Colonic mucosa (tissue), 4 donors: ENCODE measurements at places on chromosomes 3 and 15. TPM values are rescaled to one million over a fixed set of nuclear protein-coding genes. Genes with fewer than 3 reads are reported as not detected.

CTXN2 gene
- total RNA-seq: 0.16 TPM

IGDCC3 gene
- total RNA-seq: 0.12 TPM

PLSCR4 gene
- 54.8 TPM for total RNA-seq

GRCh38 chr3:82939491-82940097, 1178.1 kb upstream of the GBE1 start:
- no peaks in the 10 kb centered on the region for H3K27me3 ChIP-seq
- H3K36me3 ChIP-seq: no peaks in the 10 kb centered on the region
- no peak overlapping the region for H3K4me3 ChIP-seq
- H3K4me1 ChIP-seq: no peaks in the 10 kb centered on the region

- no peaks in the 10 kb centered on the region for H3K4me1 ChIP-seq
- no peak overlapping the region for H3K4me3 ChIP-seq
- H3K27ac ChIP-seq: no peak overlapping the region
- no peaks in the 10 kb centered on the region for H3K36me3 ChIP-seq
Observed at GRCh38 chr3:85979034-85979433, 1011.9 kb downstream of the VGLL3 start.

DNA sequence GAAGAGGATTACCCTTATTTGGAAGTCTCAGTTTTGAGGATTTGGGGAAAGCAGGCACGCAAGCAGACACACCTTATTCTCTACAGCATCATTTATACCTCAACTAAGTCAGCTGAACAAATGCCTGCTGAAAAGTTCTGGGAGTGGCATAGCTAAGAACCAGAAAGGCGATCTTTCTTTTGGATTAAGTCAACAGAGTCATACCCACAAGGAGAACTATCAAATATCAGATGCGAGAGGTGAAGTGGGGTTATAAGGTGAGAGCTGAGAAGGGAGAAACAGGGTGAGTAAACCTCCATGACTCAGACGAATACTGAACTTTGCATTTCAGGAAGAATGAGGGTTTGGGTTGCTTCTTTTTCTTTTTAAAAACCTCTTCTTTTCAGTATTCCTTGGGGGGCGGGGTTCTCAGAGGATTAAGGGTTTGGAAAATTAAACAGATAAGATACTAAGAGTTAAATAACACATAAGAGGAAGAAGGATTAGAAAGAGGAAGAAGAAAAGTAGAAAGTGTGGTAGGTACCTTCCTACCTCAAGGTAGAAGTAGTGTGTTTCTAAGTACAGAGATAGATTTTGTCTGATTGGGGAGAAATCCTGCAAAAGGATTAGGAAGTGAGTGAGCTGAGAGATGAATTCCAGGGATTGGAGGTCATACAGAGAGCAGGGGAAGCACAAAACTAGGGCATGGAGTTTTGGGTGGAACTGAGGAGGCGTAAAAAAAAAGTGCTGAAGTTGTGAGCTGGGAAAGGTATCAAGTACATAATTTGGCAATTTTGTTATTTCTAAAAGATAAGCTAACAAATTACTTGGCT, 41.3 kb upstream of the ICE2 start:
- no peaks in the 10 kb centered on the region for H3K27me3 ChIP-seq
- H3K4me1 ChIP-seq: no peaks in the 10 kb centered on the region

DNA sequence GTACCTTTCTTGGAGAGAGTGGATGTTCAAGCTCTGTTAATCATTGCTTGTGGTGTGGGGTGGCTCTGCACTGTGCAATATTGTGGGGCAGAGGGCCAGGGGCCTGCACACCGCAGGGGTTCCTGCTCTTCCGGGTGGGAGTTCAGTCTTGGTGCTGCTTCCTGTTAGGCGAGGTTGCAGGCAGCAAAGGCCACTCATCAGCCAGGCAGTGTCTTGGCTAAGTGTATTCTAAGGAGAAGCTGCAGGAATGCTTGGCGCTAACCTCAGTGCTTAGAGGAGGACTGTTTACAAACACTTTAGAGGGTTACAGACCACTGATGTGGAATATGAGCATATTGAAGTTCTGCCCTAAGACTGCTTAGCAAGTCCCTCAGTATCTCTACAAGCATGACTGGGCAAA, 81.7 kb downstream of the CEP63 start:
- no peak overlapping the region for H3K27ac ChIP-seq
- no peaks in the 10 kb centered on the region for H3K36me3 ChIP-seq
- no peak for DNase-seq
- no peak overlapping the region for H3K4me3 ChIP-seq

DNA sequence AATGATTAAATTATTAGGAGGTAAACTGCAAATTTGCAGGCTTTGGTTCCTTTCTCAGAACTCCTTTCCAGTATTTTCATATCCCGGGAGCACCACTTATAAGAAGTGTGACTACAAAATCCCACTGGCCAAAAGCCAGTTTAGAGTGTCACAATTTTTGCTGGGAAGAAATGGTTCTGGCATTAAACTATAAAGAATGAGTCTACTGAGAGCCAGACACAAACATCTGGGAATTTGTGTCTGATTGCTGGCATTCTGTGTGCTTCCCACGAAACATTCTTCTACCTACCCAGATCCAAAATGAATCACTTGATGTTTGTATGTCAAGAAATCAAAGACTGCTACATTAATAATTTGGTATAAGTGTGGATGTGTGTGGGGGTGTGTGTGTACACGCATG, 82.8 kb downstream of the DUT start:
- no peaks in the 10 kb centered on the region for H3K27me3 ChIP-seq
- no peak overlapping the region for H3K4me3 ChIP-seq
- no peaks in the 10 kb centered on the region for H3K4me1 ChIP-seq
- DNase-seq: no peak
- H3K36me3 ChIP-seq: no peaks in the 10 kb centered on the region
- H3K27ac ChIP-seq: no peak overlapping the region

GRCh38 chr3:194828116-194828515, 142.4 kb downstream of the FAM43A start:
- H3K27me3 ChIP-seq: no peaks in the 10 kb centered on the region
- H3K4me3 ChIP-seq: no peak overlapping the region
- no peaks in the 10 kb centered on the region for H3K4me1 ChIP-seq
- H3K36me3 ChIP-seq: no peaks in the 10 kb centered on the region
- no peak for DNase-seq

GRCh38 chr3:111858642-111859041, 423 bp upstream of the PHLDB2 start:
- DNase-seq: no peak
- peak overlapping the region; percentile 50 for H3K4me3 ChIP-seq
- H3K27me3 ChIP-seq: no peaks in the 10 kb centered on the region

- no peaks in the 10 kb centered on the region for H3K27me3 ChIP-seq
- no peaks in the 10 kb centered on the region for H3K36me3 ChIP-seq
- no peak overlapping the region for H3K4me3 ChIP-seq
- no peak for DNase-seq
- H3K4me1 ChIP-seq: no peaks in the 10 kb centered on the region
Observed at GRCh38 chr15:50234764-50235163, 30.8 kb downstream of the HDC start.

DNA sequence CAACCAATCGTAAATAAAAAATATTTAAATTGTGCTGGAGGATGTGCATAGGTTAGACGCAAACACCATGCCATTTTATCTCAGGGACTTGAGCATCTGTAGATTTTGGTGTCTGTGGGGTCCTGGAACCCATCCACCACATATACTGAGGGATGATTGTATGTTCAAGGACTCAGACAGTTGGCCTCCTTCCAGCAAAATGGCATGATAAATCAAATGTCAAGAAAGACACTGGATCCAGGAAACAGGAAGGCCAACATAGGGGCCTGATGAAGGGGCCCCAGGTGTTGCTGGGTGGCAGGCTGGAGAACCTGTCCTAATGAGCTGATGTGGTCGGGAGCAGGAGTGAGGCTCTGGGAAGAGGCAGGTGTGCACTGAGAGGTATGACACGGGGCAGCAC, 289.5 kb downstream of the GABRG3 start:
- no peaks in the 10 kb centered on the region for H3K27me3 ChIP-seq
- no peaks in the 10 kb centered on the region for H3K36me3 ChIP-seq
- no peaks in the 10 kb centered on the region for H3K4me1 ChIP-seq
- H3K27ac ChIP-seq: no peak overlapping the region
- no peak for DNase-seq
- H3K4me3 ChIP-seq: no peak overlapping the region

GRCh38 chr15:67144609-67145311, 79.4 kb downstream of the SMAD3 start:
- H3K27ac ChIP-seq: no peak overlapping the region
- DNase-seq: no peak
- peaks cover 29% of the 10 kb centered on the region for H3K4me1 ChIP-seq
- no peaks in the 10 kb centered on the region for H3K27me3 ChIP-seq
- no peak overlapping the region for H3K4me3 ChIP-seq

DNA sequence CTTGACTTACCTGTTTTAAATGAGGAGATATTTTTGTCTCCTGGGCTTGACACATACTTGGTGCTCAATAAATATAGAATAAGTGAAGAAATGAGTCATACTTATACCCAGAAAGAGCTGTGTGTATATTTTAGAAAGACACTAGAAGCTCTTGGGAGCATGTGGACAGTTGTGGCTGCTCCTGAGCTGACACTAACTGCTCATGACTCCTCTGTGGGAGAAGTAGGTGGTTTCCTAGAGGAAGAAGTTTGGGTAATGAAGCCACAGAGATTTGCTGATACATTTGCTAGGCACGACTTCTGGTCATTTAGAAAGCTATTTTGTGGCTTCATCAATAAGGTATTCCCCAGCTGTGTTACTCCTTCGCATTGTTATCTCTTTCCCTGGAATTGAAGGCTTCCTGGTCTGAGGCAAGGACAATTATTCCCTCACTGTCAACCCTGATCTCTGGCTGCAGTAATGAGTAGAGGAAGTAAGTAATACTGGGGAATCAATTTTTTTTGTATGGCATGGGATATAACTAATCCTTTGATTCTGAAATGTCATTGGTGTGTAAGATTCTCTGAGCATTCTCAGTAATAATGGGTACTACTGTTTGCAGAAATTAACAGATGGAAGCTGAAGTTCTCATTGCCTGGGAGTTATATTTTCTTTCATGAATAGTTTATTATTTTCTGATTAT, 79.6 kb upstream of the DCBLD2 start:
- no peaks in the 10 kb centered on the region for H3K36me3 ChIP-seq
- no peak overlapping the region for H3K4me3 ChIP-seq
- DNase-seq: no peak
- no peaks in the 10 kb centered on the region for H3K27me3 ChIP-seq
- H3K4me1 ChIP-seq: no peaks in the 10 kb centered on the region

DNA sequence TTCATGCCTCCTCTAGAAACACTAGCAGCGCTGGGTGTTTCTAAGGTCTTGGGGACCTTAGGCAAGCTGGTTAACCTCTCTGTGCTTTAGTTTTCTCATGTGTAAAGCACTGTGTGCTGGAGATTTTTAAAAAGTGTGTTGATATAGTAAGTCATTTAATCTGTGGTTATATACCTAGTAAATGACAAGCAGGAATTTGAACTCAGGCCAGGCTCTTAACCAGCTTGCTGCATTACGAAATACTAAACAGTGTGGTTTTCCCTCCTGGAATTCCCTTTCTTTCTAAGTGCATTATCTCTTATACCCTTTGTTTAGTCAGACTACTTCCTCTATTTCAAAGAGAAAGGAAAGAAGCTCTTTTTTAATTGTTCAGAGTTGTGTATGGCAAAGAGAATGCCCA, 26.5 kb downstream of the NEO1 start:
- peaks cover 12% of the 10 kb centered on the region for H3K4me1 ChIP-seq
- H3K27ac ChIP-seq: peak overlapping the region; percentile 28
- H3K27me3 ChIP-seq: no peaks in the 10 kb centered on the region

- no peak overlapping the region for H3K4me3 ChIP-seq
- peak overlapping the region; percentile 26 for H3K27ac ChIP-seq
- H3K4me1 ChIP-seq: peaks cover 20% of the 10 kb centered on the region
- H3K36me3 ChIP-seq: peaks cover 4% of the 10 kb centered on the region
- no peak for DNase-seq
Observed at GRCh38 chr3:71045917-71046282, 537.6 kb downstream of the FOXP1 start.

- H3K36me3 ChIP-seq: no peaks in the 10 kb centered on the region
- H3K27ac ChIP-seq: no peak overlapping the region
- no peaks in the 10 kb centered on the region for H3K4me1 ChIP-seq
- DNase-seq: no peak
Observed at GRCh38 chr15:85062560-85062959, 80.9 kb downstream of the PDE8A start.

- no peaks in the 10 kb centered on the region for H3K4me1 ChIP-seq
- no peaks in the 10 kb centered on the region for H3K27me3 ChIP-seq
- H3K27ac ChIP-seq: no peak overlapping the region
- H3K4me3 ChIP-seq: no peak overlapping the region
Observed at GRCh38 chr3:58214484-58215316, 3.9 kb upstream of the DNASE1L3 start.

GRCh38 chr3:46576-46975, 150.0 kb upstream of the CHL1 start:
- no peak for DNase-seq
- H3K27ac ChIP-seq: no peak overlapping the region
- H3K36me3 ChIP-seq: no peaks in the 10 kb centered on the region
- H3K4me3 ChIP-seq: no peak overlapping the region
- H3K27me3 ChIP-seq: no peaks in the 10 kb centered on the region
- no peaks in the 10 kb centered on the region for H3K4me1 ChIP-seq

- no peaks in the 10 kb centered on the region for H3K36me3 ChIP-seq
- H3K27ac ChIP-seq: no peak overlapping the region
- H3K4me1 ChIP-seq: no peaks in the 10 kb centered on the region
- no peak overlapping the region for H3K4me3 ChIP-seq
- no peaks in the 10 kb centered on the region for H3K27me3 ChIP-seq
- no peak for DNase-seq
Observed at GRCh38 chr3:59271971-59272370, 222.1 kb upstream of the CFAP20DC start.

DNA sequence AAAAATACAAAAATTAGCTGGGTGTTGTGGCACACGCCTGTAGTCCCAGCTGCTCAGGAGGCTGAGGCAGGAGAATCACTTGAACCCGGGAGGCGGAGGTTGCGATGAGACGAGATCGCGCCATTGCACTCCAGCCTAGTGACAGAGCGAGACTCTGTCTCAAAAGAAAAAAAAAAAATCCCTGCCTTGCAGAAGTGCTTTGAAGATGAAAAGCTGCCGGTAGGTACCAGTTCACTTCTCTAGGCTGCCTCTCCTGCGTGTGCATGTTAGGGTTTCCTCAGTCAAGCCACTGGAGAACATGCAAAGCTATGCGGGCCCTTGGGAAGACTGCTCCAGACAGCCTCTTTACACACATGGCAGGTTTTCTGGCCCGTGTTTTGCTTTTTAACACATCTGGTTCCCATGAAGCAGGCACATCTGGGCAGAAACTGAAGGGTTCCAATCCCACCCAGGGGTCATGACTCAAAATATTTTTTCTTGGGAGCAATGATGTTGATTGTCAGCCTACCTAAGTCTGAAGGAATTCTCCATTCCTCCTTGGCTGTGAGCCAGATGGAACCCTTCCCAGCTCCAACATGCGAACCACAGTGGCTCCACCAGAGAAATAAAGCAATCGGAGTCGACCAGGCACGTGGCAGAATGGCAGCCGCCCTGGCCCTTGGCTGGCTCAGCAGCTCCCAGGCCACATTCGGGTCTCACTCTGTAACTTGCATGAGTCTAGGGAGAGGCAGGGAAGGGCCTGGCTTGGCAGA, 29.6 kb downstream of the MGLL start:
- DNase-seq: peak; percentile 65
- H3K27me3 ChIP-seq: no peaks in the 10 kb centered on the region
- H3K4me1 ChIP-seq: no peaks in the 10 kb centered on the region
- no peak overlapping the region for H3K4me3 ChIP-seq
- H3K27ac ChIP-seq: no peak overlapping the region
